ENCODE measurements at places on chromosomes 2 and 18.

DNA sequence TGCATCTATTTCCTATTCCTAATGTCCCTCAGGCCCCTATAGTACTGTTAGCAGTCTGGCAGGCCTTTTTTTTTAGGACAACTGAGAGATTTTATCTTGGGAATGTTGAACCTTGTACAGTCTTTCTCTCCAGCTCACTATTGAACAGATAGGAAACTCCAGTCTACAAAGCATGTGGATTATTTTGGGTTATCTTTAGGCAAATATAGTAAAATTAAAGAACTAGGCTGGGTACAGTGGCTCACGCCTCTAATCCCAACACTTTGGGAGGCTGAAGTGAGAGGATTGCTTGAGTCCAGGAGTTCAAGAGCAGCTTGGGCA lies 102.7 kb downstream of the OSBPL6 start:
- no peak for DNase-seq
- no peaks in the 10 kb centered on the region for H3K4me1 ChIP-seq
- H3K27ac ChIP-seq, result no peak overlapping the region
- H3K4me3 ChIP-seq, result no peak overlapping the region

GRCh38 chr2:217337771-217338170 lies 477.9 kb upstream of the TNP1 start:
- H3K36me3 ChIP-seq, result no peaks in the 10 kb centered on the region
- H3K27me3 ChIP-seq, result peaks cover 3% of the 10 kb centered on the region
- H3K4me1 ChIP-seq, result no peaks in the 10 kb centered on the region
- no peak overlapping the region for H3K4me3 ChIP-seq

DNA sequence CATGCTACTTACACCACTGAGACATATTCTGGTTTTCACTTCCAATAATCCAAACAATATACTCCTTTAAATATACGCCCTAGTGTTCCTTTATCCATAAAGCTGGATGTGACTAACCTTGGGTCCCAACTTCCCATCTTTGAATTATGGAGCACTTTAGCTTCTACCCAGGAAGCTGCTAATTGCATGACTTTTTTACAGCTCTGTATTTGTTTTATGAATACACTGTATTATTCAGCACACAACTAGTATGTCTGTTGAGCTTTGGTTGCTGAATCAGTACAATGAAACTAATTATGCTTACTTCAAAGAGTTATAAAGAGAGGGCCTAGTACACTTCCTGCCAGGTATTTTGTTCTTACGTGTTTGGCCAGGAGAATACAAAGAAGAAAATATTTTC lies 118.5 kb downstream of the BAZ2B start:
- peaks cover 7% of the 10 kb centered on the region for H3K4me1 ChIP-seq
- no peak overlapping the region for H3K4me3 ChIP-seq
- H3K27me3 ChIP-seq, result no peaks in the 10 kb centered on the region
- DNase-seq, result no peak
- H3K36me3 ChIP-seq, result peaks cover 8% of the 10 kb centered on the region

GRCh38 chr2:46574457-46575355 lies 95.3 kb downstream of the TMEM247 start:
- peaks cover 38% of the 10 kb centered on the region for H3K4me1 ChIP-seq
- DNase-seq, result no peak
- H3K4me3 ChIP-seq, result no peak overlapping the region
- H3K27ac ChIP-seq, result peak overlapping the region; percentile 62
- H3K27me3 ChIP-seq, result no peaks in the 10 kb centered on the region

DNA sequence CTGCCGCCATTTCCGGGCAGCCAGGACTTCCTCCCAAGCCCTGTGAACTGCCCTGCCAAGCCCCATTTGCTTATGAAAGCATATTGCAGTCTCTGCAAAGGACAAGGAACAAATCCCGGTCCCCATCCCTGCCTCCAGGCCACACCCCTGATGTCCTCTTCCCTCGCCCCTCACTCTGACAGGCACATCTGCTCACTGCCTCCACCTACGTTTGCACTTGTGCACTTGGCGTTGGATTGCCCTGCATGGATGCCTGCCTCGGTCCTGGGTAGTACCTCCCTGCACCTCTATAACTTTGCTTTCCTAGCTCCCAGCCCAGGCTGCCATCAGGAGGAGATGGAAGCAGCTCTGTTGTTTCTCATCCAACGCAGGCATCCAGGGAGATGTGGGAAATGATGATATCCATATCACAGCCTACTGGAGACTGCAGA lies 19.6 kb upstream of the RPL31 start:
- no peaks in the 10 kb centered on the region for H3K4me1 ChIP-seq
- H3K36me3 ChIP-seq, result no peaks in the 10 kb centered on the region
- DNase-seq, result no peak

- DNase-seq, result no peak
- H3K36me3 ChIP-seq, result peaks cover 5% of the 10 kb centered on the region
- no peaks in the 10 kb centered on the region for H3K4me1 ChIP-seq
- H3K27ac ChIP-seq, result no peak overlapping the region
- H3K27me3 ChIP-seq, result no peaks in the 10 kb centered on the region
Observed at GRCh38 chr18:73613706-73614340, 533.8 kb downstream of the FBXO15 start.

- H3K27ac ChIP-seq, result no peak overlapping the region
- no peak overlapping the region for H3K4me3 ChIP-seq
- no peak for DNase-seq
Observed at GRCh38 chr18:36533446-36534153, 236.1 kb downstream of the FHOD3 start.

- peak; percentile 71 for DNase-seq
- H3K27ac ChIP-seq, result no peak within 1 kb of the TSS
- H3K4me3 ChIP-seq, result peak within 1 kb of the TSS; percentile 70
- H3K27me3 ChIP-seq, result peaks cover 27% of the 10 kb centered on the region
- peaks cover 5% of the 10 kb centered on the region for H3K36me3 ChIP-seq
- H3K4me1 ChIP-seq, result peaks cover 11% of the 10 kb centered on the region
Observed at GRCh38 chr2:218880102-218880858, at the start of gene WNT10A. TSS of gene WNT10A (plus strand) at chr2:218880852. CDS start at chr2:218880996, 144 bp downstream.

DNA sequence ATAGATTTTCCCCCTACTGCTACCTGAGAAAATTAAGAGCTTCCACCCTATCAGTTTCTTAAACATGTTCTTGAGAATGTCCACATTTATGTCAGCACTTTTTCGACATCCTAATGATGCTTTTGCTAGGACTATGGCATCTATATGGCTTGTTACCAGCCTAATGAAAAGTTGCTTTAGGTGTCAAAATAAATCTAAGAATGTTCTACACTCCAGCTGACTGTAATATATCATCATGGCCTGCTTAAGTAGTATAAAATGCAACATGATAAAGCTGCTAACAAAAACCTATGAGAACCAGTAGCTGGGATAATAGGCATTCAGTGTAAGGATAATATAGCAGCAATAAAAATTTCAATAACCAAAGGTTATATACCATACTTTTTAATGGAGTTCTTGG lies 1983.5 kb upstream of the CELF4 start:
- no peak overlapping the region for H3K27ac ChIP-seq
- H3K4me3 ChIP-seq, result no peak overlapping the region
- no peaks in the 10 kb centered on the region for H3K4me1 ChIP-seq
- no peaks in the 10 kb centered on the region for H3K36me3 ChIP-seq
- no peak for DNase-seq

GRCh38 chr2:62812921-62813825 lies 107.7 kb downstream of the EHBP1 start:
- H3K4me1 ChIP-seq, result peaks cover 18% of the 10 kb centered on the region
- no peaks in the 10 kb centered on the region for H3K27me3 ChIP-seq
- DNase-seq, result no peak

DNA sequence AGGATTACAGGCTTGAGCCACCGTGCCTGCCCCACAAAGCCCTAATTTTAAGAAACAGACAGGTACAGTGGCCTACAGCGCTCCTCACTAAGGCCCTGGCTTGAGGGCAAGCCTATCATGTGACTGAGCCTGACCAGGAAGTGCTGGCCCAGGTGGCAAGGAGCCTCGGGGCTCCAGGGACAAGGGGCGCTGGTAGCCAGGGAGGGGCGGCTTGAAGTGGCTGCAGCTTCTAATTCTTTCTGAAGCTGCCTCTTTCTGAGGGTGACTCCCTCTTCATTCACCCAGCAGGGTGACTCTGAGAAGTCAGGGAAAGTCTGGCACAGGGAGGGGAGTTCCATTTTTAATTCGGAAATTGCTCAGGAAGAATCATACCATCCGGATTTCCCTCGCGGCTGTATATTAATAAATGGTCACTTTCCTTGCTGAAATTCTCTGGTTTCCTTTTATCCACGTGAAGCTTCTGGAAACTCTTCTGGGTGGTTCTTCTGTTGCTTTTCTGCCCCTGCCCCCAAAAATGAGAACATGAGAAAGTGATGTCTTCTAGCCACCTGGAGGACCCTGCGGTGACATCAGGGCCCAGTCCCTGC lies 115.7 kb downstream of the FAM210A start:
- DNase-seq, result no peak
- H3K36me3 ChIP-seq, result no peaks in the 10 kb centered on the region
- peak overlapping the region; percentile 82 for H3K4me3 ChIP-seq
- H3K4me1 ChIP-seq, result peaks cover 70% of the 10 kb centered on the region
- peaks cover 12% of the 10 kb centered on the region for H3K27me3 ChIP-seq

DNA sequence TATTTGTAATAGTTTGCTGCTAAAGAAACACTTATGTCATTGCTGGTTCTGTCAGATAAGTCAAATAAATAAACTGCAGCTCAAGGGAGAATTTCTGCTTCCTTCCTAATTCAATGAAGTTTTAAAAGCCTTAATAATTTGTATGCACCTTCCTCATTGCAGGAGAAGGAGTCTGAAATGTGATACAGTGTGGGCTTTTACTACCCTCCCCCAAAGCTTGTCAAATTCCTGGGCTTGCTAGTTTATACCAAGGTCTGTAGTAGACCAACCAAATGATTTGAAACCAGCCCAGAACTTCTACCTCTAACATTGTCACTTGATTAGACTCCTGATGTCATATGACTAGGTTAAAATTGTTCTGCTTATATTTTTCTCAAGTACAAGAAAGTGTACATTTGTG lies 131.8 kb downstream of the DTNA start:
- H3K27me3 ChIP-seq, result peaks cover 2% of the 10 kb centered on the region
- no peaks in the 10 kb centered on the region for H3K4me1 ChIP-seq
- DNase-seq, result no peak
- no peaks in the 10 kb centered on the region for H3K36me3 ChIP-seq

GRCh38 chr18:7273301-7273921 lies 42.5 kb downstream of the LRRC30 start:
- H3K36me3 ChIP-seq, result no peaks in the 10 kb centered on the region
- H3K27ac ChIP-seq, result no peak overlapping the region
- H3K4me1 ChIP-seq, result no peaks in the 10 kb centered on the region
- H3K4me3 ChIP-seq, result no peak overlapping the region
- H3K27me3 ChIP-seq, result no peaks in the 10 kb centered on the region
- no peak for DNase-seq

DNA sequence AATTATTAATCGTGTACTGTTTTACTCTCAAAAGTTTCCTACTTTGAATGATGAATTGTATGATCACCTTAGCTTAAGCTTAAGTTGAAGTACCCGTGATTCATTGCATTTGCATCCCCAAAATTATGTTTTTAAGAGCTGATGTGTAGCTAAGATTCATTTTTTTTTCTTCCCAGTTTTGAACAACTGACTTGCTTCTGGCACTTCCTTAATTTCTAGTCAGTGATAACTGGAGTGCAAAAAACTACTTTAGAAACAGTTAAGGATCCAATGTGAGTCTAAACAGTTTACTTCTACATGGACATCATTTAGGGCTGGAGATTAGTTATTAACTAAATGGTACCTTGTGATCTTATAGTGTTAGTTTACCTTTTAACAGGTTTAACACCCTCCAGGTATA lies 124.0 kb upstream of the CAVIN2 start:
- H3K27me3 ChIP-seq, result no peaks in the 10 kb centered on the region
- H3K4me1 ChIP-seq, result no peaks in the 10 kb centered on the region
- DNase-seq, result no peak

DNA sequence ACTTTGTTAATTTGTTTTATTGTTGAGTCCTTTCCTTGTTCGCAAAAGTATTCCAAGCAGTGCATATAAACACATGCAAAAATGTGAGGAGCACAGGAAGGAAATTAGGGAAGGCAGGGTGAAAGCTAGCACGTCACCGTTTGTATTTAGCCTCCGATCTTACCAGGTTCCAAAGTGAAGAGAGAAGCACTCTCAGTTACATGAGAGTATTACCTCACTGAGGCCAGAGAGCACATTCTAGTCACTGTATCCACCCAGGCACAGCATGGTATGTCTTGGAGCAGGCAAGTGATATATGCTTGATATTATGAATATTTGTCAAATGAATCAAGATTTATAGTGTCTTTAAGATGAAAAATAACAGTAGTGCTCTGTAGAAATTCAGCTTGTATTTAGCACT lies 6.5 kb upstream of the TMEM182 start:
- H3K4me1 ChIP-seq, result no peaks in the 10 kb centered on the region
- H3K36me3 ChIP-seq, result peaks cover 4% of the 10 kb centered on the region
- no peak for DNase-seq
- no peak overlapping the region for H3K27ac ChIP-seq

DNA sequence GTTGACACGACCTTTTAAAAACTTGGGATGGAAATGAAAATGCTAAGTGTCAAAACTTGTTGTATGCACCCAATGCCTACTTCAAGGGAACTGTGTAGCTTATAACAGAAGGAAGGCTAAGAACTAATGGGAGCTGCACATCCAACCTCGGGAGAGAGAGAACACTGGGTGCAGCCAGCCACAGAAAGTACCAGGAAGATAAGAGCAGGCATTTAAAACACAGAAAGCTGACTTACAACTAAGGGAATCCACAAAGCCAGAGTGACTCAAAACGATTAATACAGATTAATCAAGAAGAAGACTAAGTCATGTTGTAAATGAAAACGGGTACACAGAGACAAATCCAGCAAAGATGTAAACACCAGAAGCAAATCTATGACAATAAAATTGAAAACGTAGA lies 113.4 kb downstream of the HDAC4 start:
- H3K27ac ChIP-seq, result peak overlapping the region; percentile 98
- no peaks in the 10 kb centered on the region for H3K36me3 ChIP-seq
- DNase-seq, result no peak
- H3K4me1 ChIP-seq, result peaks cover 63% of the 10 kb centered on the region
- peaks cover 6% of the 10 kb centered on the region for H3K27me3 ChIP-seq

DNA sequence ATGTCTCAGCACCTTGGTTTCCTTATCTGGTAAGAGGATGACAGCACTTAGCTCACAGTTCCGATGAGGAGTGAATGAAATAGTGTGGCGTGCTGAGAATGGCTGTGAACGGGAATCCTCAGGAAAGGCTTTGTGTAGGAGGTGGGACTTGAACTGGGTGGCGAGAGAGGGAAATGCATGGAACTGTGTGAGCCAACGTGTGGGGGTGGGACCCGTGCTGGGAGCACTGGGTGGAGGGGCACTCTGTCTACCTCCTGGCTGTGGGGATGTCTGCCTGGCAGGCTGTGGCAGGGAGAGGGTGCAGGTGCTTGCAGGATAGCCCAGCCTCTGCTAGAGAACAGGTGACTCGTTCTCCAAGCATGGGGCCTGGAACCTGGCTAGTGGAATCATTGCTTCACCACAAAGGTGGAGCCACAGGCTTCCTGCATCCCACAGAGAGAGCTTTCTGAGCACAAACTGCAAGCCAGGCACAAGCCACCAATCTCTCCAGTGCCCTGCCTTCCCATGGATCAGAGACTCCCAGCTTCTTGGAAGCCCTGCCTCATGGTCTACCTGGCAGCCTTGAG lies 145.2 kb downstream of the CELF4 start:
- no peak overlapping the region for H3K27ac ChIP-seq
- H3K4me1 ChIP-seq, result no peaks in the 10 kb centered on the region
- no peak for DNase-seq
- peaks cover 3% of the 10 kb centered on the region for H3K27me3 ChIP-seq
- H3K4me3 ChIP-seq, result no peak overlapping the region

All from immature natural killer cell (primary cell).